Pulmonary artery endothelial cell (primary cell): ENCODE measurements at places on chromosomes 5 and 9.

GRCh38 chr5:40841068-40841805 lies at the start of gene CARD6:
CARD6 (plus strand) TSS chr5:40841367; CDS start chr5:40841383, 16 bp downstream.
- peak; percentile 24 for DNase-seq

- DNase-seq: no peak
These were observed 403.9 kb downstream of the ADGRV1 start for GRCh38 chr5:90962481-90962880.

DNA sequence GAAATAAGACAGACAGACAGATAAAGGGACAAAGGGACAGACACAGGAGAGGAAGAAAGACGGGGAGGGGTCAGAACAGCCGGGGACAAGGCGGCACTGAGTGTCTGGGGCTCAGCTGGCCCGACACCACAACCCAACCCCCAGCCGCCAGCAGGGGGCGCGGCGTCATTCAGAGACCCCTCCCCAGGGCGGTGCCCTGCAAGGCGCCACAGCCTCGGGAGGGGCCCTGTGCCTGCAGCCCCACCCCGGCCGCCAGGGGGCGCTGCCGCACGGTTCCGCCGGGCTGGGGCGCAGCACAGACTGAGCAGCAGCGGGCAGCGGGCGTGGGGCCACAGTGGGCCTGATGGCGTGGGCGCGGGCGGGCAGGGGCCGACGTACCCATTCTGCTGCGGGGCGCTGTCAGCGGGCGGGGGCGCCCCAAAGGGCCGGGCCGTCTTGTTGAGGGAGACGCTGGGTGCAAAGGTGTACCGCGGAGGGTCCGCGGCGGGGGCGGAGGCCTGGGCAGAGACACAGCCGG lies 5.9 kb downstream of the PDLIM7 start:
- DNase-seq: no peak

DNA sequence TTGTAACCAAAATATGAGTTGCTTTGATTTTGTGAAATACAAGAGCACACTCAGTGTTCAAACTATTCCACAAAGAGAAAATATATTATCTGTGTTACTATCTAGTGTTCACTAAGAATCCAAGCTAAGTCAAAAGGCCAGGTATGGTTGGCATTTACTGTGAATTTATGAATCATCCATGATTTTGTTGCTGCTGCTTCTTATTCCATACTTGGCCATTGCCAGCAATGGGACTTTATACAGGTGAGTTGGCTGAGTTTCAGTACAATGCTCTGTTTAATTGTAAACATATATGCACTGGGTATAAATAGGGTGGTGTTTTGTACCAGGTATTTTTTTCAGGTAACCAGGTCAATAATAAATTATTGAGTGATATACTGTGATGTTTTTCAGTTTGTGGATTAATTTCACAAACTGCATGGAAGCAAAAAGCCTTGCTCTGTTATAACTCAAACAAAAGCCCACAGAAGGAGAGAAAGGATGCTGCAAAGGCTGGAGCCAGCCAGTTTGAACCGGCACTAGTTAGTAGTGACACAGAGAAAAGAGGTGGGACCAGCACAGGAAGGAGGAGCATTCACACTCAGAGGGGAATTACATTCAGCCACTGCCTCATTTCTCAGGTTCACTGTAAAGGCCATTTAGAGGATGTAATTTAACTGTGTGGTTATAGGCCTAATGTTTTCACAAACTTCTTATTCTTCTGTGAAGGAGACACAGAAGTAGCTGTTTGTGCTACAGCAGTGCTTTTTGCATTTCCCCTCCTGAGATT lies 381.8 kb downstream of the ADGRV1 start:
- DNase-seq: no peak

DNA sequence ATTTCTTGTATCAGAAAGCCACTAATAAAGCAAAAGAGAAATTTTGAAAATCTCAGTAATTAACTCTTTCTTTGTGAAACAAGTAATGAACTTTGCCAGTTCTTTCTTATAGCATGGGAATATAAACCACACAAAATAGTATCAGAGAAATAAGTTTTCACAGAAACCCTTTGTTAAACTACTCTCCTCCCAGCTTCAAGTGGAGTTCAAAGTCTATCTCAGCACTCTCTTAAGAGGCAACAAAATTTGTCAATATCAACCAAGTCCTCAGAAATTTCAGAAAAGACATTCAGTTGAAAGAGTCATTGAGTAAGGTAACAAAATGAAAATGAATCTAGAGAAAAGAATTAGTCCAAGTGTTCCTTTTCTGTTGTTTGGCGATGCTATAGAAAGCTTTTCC lies 89.3 kb downstream of the NTRK2 start:
- no peak for DNase-seq

GRCh38 chr9:437574-438001 lies 222.9 kb downstream of the DOCK8 start:
- DNase-seq: no peak

DNA sequence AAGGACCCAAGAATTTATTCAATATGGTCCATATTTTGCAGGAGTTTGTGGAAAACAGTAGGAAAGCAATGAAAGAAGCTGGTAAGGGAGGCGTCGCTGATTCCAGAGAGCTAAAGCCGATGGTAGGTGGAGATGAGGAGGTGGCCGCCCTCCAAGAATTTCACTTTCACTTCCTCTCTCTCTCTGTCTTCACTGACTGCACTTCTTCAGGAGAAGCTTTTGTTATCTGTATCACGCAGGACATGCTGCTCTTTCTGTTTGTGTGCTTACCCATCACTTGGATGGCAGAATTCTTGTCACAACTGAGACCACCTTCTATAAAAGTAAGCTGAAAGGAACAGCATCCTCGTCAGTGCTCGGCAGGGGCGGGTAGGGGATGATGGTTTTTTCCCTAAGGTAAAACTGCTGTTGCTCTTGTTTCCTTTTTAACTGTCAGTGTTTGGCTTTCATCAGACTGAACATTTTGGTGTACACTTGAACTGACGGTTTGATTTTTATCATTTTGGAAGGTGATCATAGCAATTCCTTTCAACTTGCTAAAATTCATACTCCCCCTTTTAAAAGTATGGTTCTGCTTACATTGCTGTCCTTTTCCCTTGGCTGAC lies 62.4 kb upstream of the FSD1L start:
- no peak for DNase-seq

- DNase-seq: no peak
These were observed 12.5 kb upstream of the NREP start for GRCh38 chr5:111769541-111769940.
